ENCODE measurements at places on chromosomes 12 and 14.

- no peak for DNase-seq
Measured at GRCh38 chr12:124448241-124448954, 119.0 kb downstream of the NCOR2 start.

GRCh38 chr12:121296618-121297434 lies at the start of gene CAMKK2:
CAMKK2 (minus strand) TSS chr12:121296709; CDS start chr12:121274526, 22,183 bp downstream.
- DNase-seq = peak; percentile 89

GRCh38 chr12:89157413-89157812 lies 194.9 kb downstream of the DUSP6 start:
- DNase-seq = no peak

DNA sequence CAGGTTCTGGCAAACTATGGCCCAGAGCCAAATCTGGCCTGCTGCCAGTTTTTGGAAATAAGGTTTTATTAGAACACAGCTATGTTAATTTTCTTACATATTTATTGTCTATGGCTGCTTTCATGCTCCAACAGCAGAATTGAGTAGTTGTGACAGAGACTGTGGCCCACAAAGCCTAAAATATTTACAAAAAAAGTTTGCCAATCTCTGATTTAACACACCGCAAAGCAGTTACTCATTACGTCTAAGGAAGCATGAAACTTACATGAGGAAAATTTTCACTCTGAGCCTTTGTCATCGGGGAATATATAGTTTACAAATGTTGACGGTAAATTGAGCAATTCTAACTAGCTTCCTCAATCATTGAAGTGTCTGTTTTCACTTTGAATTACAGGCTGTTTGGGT lies 96.5 kb downstream of the UNC79 start:
- no peak for DNase-seq

- DNase-seq = no peak
Measured at GRCh38 chr14:77205566-77205965, 24.0 kb downstream of the TMEM63C start.

- DNase-seq = no peak
Measured at GRCh38 chr14:100524233-100524932, 62.8 kb downstream of the BEGAIN start.

DNA sequence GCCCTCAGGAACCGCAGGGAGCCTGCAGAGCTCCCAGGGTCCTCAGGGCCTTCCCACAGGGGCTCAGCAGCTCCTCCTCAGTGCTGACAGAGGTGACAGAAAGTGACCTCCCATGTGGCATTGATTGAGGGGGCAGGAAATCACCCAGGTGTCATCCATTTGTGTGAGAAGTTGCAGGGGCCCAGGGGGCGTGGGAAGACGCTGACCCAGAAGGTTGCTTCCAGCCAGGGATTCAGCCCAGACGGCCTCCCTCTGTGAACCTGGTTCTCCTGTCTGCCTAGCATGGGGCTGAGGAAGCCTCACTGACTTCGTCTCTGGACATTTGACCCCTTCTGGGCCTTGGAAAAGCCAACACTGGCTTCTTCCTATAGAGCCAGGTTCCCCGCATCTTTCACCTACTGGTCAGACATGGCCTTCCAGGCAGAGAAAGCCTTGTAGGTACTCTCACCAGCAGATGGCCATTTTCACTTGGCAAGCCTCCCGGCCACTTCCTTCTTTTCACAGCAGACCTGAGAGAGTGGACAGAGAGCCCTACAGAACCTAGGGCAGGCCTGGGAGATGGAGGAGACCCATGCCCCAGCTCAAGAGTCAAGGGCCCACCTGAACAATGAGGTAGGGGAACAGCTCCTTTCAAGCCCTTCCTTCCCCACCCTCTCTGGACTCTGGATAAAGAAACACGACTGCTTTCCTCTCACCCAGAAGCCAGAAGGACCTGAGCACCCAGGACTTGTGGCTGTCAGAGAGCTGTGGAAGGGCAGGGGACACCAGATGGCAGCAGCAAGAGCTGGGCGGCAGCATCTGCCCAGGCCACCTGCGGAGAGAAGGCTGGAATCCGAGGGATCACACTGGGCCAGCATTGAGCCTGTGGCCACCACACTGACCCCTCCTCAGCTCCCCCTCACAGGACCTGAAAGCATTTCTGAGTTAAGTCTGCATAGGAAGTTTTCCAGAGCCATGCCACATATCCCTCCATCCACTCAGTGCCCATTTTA lies 377.8 kb downstream of the DPF3 start:
- DNase-seq = no peak

GRCh38 chr14:72830356-72830755 lies 63.5 kb downstream of the DPF3 start:
- no peak for DNase-seq

DNA sequence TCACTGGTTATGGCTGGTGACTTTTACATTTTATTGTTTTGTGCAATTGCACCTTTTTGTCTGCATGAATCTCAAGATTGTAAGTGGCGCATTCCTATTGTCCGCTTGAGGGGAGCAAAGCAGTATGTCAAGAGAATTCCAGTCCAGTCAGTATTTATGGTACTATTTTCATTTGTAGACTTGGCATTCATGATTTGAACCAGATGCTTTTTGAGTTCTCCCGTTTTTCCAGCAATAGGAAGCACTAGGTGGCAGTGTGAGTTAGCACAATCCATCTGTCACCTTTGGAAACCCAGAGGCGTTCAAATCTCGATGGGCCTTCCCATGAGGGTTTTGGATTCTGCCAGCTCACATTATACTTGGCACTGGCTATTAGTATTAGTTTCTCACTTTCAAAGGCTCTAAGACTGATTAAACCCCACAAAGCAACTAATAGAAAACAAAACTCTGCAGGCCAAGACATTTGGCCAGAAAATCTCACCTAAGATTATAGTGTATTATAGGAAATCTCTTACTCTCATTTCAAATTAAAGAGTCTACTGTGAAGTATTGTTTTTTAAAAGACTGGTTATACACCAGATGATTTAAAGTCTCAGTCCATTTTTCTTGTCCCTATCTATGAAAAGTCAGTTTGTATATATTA lies 2.2 kb downstream of the DACT1 start:
- DNase-seq = no peak

- DNase-seq = no peak
Measured at GRCh38 chr12:64752833-64753238, 6.4 kb downstream of the GNS start.

DNA sequence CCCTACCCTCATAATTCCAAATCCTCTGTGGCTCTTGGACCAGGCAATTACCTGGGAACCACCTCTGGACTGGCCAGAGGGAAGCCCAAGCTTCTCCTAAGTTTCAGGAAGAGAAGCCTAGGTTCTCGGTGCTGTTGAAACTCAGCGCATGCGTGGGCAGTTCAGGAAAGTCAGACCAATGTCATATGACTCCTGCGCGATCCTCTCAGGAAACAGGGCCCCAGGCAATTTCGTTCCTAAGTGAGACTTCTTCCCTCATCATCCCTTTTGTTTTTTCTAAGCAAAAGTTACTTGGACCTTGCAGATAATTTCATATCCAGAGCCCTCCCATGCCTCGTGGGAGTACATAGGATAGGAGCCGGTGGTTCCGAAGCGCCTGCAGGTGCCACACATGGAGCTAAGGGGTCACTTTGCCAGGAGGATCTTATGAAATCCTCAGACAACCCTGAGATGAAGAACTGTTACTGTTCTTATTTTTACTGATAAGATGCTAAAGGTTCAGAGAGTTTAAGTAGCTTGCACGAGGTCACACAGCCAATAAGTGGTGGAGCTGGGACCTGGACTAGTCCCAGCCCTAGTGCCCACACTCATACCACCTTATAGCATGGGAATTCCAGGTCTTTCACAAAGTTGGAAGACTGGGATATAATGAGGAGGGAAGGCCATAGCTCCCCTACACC lies 168.2 kb downstream of the ZFP36L1 start:
- no peak for DNase-seq

- DNase-seq = no peak
Measured at GRCh38 chr12:54628186-54628846, 6.4 kb downstream of the LACRT start.

GRCh38 chr14:29749327-29749726 lies 178.3 kb downstream of the PRKD1 start:
- no peak for DNase-seq

GRCh38 chr14:100422556-100423316 lies 99.6 kb downstream of the SLC25A47 start:
- no peak for DNase-seq

DNA sequence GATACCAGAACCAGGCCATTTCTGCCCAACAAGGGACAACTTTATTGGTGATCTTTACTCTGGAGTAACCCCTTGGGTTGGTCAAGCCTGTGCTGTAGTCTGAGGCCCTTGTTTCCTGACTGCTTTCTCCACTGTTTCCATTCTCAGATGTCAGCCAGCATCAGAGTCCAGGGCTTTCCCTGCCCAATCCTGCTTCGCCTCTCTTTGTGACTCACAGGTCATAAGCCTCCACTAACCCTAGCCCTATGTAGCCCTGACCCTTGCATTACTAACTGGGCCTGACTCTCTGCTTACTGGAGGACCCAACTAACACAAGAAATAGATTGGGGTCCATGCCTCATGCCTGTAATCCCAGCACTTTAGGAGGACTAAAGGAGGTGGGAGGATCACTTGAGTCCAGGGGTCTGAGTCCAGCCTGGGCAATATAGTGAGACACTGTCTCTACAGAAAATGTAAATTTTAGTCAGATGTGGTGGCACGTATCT lies 8.6 kb upstream of the SNRNP35 start:
- DNase-seq = no peak

DNA sequence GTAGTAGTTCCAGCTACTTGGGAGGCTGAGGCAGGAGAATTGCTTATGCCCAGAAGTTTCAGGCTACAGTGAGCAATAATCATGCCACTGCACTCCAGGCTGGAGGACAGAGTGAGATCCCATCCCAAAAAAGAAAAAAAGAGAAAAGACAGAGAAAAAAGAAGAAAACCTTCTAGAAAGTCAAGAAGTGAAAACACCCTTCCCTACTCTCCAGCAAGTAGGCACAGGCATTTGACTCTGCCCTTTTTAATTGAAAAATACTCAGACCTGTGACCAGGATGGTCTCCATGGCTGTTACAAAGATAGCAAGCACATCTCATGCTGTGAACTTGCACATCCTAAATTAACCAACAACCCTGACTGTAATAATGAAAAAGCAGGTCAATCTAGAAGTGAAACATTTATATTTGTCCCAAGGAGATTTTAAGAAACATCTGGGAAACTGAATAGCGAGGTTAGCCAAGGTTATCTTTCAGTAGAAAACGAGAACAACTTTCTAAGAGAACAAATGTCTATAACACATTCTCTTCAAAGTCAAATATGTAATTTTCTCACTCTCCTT lies 2.0 kb downstream of the TMTC1 start:
- DNase-seq = no peak

GRCh38 chr12:94267921-94268471 lies 119.6 kb downstream of the PLXNC1 start:
- DNase-seq = no peak

- DNase-seq = no peak
Measured at GRCh38 chr12:54025499-54026405, 2.5 kb upstream of the HOXC6 start.

DNA sequence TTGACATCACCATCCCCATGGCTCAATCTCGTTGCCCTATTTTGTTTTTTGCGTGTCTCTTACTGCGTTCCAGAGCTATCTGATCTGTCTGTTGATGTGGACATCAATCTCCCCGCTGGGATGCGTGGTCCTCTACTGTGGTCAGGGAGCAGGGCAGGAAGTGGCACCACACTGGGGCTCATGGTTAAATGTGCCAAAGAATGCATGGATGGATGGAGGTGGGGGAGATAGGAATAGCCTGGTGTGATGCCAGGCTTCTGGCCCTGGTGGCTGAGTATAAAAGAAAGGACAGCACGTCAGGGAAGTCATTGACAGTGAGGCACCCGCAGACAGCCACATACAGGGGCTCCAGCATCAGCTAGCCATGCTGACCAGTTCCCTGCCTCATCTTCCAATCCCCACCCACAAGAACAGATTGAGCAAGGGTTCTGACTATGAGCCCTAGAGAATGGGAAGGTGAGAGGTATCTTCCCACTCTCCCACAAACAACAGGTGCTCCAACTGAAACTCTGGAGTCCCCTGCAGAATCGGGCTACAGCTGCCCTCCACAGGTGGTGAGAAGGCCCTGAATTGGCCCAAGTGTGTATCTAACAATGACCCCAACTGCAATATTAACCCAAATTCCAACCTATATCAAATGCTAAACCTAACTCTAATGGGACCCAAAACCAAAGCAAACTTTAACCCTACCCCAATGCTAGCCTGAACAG lies 2.7 kb upstream of the BEGAIN start:
- DNase-seq = no peak

DNA sequence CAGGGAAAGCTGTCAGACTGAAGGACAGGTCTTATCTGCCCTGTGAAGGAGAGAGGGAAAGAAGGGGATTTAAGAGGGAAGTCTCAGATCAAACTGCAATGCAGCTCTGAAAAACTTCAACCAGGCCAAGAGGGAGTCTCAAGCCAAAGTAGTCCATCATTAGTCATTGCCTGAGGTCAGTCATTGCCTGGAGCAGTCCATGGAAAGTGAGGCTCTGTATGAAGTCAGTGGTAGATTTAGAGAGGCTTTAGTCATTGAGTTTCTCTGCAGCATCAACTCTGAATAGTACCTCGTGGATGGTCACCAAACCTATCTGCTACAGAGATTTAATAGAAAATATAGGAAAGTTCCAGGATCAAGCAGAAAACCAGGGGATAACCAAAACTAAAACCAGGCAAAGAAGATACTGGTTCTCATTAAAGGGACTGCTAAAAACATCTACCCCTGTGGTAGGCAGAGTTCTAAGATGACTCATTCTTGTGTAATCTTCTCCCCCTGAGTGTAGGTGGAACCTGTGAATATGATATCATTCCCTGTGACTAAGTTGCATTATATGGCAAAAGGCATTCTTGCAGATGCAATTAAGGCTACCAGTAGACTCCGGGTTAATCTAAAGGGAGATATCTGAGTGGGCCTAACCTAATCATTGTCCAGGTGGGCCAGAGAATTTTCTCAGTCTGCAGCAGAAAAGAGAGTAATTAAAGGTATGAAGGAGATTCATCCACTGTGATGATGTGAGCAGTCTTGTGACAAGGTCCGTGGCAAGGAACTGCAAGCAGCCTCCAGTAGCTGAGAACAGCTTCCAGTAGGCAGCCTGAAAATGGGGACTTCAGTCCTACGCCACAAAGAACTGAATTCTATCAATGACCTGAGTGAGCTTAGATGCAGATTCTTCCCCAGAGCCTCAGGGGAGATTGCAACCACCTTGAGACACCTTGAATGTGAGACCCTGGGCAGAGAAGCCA lies 123.1 kb downstream of the GALC start:
- no peak for DNase-seq

GRCh38 chr12:32296567-32296966 lies 102.8 kb upstream of the FGD4 start:
- no peak for DNase-seq

GRCh38 chr14:65959563-65960024 lies 526.6 kb upstream of the CCDC196 start:
- DNase-seq = no peak

- DNase-seq = no peak
Measured at GRCh38 chr12:5694759-5695409, 250.2 kb downstream of the ANO2 start.

- DNase-seq = no peak
Measured at GRCh38 chr14:82075566-82075965, 541.9 kb upstream of the SEL1L start.

GRCh38 chr12:101174541-101174940 lies 35.5 kb downstream of the SLC5A8 start:
- DNase-seq = no peak

- no peak for DNase-seq
Measured at GRCh38 chr14:72742118-72742837, 151.6 kb downstream of the DPF3 start.

- DNase-seq = no peak
Measured at GRCh38 chr12:127041985-127042625, 1224.9 kb upstream of the TMEM132C start.

GRCh38 chr12:131917711-131918306 lies 11.3 kb upstream of the PUS1 start:
- no peak for DNase-seq

GRCh38 chr14:52422650-52423356 lies 108.7 kb downstream of the PTGER2 start:
- no peak for DNase-seq

All from stimulated activated CD4-positive, alpha-beta T cell treated with anti-CD3 and anti-CD28 coated beads, Interleukin-4, amount 100 ng/mL, for 1 hour (primary cell).